ENCODE measurements at places on chromosomes 7 and 10.

DNA sequence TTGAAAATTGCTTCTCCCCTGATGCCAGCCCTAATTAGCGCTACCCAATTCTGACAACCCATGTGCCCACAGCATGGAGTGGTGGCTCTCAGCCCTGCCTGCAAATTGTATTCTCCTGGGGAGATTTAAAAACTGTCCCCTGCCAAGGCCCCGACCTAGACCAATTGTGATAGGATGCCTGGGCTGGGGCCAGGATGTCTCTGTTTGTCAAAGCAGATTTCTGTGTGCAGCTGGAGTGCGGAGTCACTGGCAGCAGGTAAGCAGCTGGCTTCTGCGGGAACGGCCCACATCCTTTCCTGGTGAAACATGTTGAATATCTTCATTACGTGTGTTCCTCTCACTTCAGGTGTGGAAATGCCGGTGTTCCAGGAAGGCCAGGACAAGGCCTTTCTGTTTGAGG lies 238.6 kb downstream of the WDR37 start:
- no peak for DNase-seq

GRCh38 chr10:131943021-131943814 lies 38.5 kb downstream of the BNIP3 start:
- no peak for DNase-seq

DNA sequence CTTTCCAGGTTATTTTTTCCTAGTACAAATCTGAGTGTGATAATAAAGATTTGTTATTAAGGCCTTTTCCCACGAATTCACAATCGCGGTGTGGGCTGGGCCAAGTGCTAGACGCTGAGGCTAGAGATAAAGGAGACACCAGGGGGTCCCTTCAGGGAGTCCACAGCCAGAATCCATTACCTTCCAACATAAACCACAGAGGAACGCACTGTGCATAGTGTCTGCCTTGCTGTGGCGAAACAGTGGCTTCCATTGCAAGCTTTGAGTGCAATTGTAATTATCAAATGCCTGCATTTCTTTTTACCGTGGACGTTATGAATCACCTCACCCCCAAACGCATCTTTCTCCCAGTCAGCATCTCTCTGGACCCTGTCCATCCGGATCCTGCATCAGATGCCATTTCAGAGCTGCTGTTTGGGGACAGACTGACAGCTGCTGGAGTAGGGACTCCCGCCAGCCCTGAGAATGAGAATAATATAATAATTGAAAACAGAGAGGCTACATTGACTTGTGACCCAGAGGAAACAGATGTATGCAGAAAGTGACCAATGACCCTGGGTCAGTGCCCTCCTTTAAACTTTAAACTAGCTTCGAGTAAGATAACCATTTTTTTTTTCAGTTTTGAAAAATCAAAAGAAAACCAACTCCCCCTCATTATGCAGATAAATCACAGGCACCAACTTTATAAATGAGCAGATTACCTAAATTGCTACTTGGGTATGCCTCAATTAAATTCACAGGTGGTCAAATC lies 456.2 kb upstream of the NRP1 start:
- DNase-seq = no peak

DNA sequence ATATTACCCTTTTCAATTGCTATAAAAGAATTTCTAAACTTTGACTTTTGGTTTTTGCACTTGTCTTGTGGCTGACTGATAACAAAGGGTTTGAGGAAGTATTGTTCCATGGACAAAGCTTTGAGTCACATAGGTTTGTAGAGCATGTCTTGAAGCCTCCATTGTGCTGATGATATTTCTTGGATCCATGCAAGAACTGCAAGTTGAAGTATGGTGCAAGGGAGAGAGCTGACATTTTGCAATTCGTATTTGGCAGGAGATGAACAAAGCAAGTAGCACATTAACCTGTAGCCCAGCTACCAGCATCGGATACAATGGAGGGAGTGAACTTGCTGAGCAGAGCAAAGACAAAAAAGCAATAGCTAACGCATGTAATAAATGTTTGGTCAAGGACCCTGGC lies 23.4 kb downstream of the MGAM2 start:
- DNase-seq = no peak

DNA sequence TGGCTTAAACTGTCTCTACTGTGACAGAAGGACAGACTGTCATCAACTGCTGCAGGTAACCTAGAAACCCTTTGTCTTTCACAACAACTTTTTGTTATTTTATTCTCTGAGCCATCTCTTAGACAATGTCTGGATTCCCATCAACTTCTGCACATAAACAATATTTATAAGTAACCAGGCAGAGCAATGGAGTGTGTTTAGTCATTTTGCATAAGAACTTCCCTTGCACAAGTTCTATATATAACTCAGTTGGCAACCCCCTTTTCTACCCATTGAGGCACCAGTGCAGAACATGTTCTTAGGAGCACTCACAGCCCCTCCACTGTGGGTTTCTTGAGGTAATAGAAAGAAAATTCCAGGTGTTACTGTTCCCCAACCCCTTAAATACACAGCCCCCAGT lies 65.0 kb upstream of the IL6 start:
- no peak for DNase-seq

DNA sequence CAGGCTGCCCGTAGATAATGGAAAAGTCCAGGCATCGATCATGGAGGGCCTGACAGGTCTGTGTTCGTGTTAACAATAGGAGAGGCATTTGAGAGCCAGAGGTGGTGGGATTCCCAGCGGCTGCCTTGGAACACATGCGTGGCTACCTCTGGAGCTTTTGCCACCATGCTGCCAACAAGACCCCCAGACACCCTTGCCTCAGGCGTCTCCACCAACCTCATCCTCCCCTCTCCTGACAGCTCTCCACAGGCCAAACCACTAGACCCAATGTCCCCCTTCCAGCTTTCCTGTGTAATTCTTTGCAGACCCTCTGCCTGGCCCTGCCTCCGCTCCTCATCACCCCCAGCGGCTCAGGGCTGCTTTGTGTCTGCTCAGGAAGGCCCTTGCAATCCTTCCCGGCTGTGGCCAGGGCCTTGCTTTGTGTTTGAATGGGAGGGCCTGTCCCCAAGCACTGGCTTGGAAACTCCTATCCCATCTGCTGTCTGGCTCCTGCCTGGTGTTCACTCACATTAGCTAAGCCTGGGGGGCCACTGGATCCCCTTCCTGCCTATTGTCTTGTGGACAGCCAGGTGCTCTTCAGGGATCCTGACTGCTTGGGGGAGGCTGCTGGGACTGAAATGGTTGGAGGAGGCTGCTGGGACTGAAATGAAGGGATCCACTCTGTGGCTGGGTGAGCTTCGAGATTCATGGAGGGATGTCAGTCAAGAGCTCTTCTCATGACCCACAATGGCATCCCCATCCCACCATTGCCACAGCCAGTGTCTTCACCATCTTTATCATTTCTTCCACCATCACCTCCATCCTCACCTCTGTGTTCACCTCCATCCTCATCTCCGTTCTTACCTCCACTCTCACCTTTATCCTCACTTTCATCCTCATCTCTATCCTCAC lies 60.8 kb upstream of the ELN start:
- no peak for DNase-seq

GRCh38 chr7:150982351-150982750 lies 4.2 kb upstream of the KCNH2 start:
- DNase-seq = no peak

GRCh38 chr7:140645166-140645900 lies 4.7 kb upstream of the DENND2A start:
- DNase-seq = no peak

- DNase-seq = no peak
Observed at GRCh38 chr7:93279541-93279940, 47.4 kb downstream of the VPS50 start.

GRCh38 chr10:72525689-72526088 lies 100.2 kb downstream of the MICU1 start:
- no peak for DNase-seq

DNA sequence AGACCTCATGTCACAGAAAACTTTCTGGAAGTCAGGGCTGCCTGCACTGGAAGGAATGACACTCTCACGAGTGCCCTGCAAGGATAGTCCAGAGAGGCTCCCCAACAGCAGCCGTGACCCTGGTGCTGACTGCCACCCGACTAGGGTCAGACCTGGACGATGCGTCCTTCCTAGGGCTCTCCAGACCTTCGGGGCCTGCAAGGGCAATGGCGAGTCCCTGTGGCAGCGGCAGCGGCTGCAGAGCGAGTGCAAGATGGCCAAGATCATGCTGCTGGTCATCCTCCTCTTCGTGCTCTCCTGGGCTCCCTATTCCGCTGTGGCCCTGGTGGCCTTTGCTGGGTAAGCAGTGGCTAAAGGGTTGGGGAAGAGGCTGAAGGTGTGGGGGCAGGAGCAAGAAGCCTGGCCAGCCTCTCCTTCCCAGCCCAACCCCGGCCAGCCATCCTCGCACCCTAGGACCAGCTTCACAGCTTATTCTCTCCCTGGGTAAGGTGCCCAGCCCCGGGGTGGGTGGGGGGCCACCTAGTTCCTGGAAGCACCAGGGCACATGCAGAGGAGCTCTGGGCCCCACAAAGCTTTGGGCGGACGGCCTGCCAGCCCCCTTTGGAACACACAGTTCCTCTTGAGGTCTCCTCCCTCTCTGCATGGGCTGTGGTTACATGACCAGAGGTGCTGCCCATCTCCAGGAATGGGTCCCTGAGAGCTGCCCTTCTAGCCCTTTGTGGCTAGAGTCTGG lies 5.5 kb downstream of the OPN4 start:
- no peak for DNase-seq

- DNase-seq = no peak
Observed at GRCh38 chr7:36862771-36863261, 138.5 kb upstream of the AOAH start.

- no peak for DNase-seq
Observed at GRCh38 chr7:99002148-99002826, 124.0 kb downstream of the TRRAP start.

GRCh38 chr7:11331128-11332102 lies 357.7 kb downstream of the PHF14 start:
- DNase-seq = no peak

GRCh38 chr10:110995301-110995700 lies 75.9 kb downstream of the SHOC2 start:
- no peak for DNase-seq

GRCh38 chr7:98617960-98618418 lies 904 bp downstream of the NPTX2 start:
- no peak for DNase-seq

- DNase-seq = no peak
Observed at GRCh38 chr10:46227936-46228562, 58.7 kb upstream of the ANTXRL start.
